ENCODE measurements at places on chromosomes 2 and 18. TPM values are rescaled to one million over a fixed set of nuclear protein-coding genes. Genes with fewer than 3 reads are reported as not detected.

DNA sequence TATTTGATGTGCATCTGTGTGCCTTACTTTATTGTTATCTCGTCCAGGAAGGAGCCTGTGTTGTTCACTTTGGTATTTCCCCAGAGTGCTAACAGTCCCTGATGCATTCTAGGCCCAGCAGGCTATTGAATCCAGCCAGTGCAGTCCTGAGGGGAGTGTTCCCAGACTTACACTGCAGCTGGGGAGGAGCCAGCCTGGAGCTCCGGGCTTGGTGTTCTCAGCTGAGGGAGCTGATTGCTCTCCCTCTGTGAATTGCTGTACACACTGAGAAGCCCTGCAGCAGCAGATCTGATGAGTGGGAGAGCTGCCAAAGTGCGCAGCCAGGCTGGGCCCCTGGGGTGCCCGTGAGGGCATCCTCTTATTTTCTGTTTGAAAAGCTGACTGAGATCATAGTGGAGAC, 159.2 kb downstream of the GALNT3 start:
- DNase-seq: peak; percentile 71

DNA sequence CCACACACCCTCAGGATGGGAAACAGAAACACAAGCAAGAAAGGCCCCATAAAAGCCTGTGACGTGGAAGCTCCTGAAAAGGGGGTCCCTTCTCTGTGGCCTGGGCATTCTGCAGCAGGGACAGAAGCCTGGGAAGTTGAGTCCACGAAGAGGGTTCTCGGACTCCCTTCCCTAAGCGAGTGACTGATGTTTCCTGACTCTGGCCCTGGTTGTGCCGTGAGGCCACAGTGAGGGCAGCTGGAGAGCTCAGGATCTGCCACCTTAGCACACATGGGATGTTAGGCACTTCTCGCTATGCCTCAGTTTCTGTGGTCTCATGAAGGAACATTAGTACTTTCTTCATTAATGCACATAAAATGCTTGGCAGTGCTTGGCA, 87.2 kb upstream of the ZFP36L2 start:
- DNase-seq: no peak

DNA sequence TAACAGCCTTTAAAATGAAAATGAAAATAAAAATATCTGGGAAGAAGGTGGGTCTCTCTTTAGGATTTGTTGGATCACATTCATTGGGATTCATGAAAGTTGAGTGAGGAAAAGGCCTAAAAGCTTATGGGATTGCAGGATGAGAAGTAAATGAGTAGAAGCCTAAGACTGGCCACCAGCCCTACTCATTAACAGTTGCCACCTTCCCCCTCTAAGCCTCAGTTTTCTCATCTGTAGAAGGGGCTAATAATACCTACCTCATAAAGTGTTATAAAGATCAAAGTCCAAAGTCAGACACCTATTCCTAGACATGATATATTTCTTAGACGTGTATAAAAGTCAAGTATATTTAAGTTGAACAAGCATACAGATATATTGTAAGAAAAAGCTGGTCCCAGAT, 23.8 kb downstream of the RDH14 start:
- DNase-seq: no peak

DNA sequence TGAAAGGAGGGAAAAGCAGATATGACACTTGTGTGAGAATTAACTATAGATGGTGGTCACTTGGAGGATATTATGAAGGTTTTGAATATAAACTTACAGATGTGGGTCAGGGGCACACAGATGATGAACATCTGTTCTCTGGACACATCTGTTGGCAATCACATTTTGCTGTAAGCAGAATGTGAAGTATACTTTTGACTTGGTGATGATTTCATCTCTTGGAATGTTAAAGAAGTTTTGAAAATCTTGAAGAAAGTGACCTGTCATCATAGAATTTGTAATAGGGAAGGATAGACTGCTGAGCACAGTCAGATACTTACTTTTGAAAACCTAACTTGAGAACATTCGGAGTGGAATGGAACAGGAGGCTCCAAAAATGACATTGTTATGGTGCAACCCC, 40.2 kb downstream of the PIKFYVE start:
- DNase-seq: no peak

GRCh38 chr2:205772983-205773382, 90.7 kb downstream of the NRP2 start:
- DNase-seq: no peak

- no peak for DNase-seq
Measured at GRCh38 chr2:232485348-232485756, 2.3 kb downstream of the ECEL1 start.

Gene XIRP2
- total RNA-seq: 0.59 TPM

Gene PSTPIP2
- 8.8 TPM for total RNA-seq

Gene SULT1C2
- 2.9 TPM for total RNA-seq
